ENCODE measurements at places on chromosomes 4 and X. TPM values are rescaled to one million over a fixed set of nuclear protein-coding genes. Genes with fewer than 3 reads are reported as not detected.

- H3K27ac ChIP-seq, result no peak overlapping the region
- no peaks in the 10 kb centered on the region for H3K36me3 ChIP-seq
- no peaks in the 10 kb centered on the region for H3K4me1 ChIP-seq
- H3K27me3 ChIP-seq, result peaks cover 4% of the 10 kb centered on the region
- DNase-seq, result no peak
Observed at GRCh38 chr4:575281-576141, 584 bp downstream of the TMEM271 start.

- H3K4me1 ChIP-seq, result no peaks in the 10 kb centered on the region
- DNase-seq, result no peak
- peaks cover 3% of the 10 kb centered on the region for H3K36me3 ChIP-seq
- no peak overlapping the region for H3K4me3 ChIP-seq
- H3K27me3 ChIP-seq, result no peaks in the 10 kb centered on the region
Observed at GRCh38 chrX:3631196-3631595, 82.3 kb downstream of the PRKX start.

GRCh38 chr4:15037923-15038541 lies 35.8 kb downstream of the CPEB2 start:
- no peak for DNase-seq
- H3K4me3 ChIP-seq, result no peak overlapping the region
- no peaks in the 10 kb centered on the region for H3K4me1 ChIP-seq
- no peak overlapping the region for H3K27ac ChIP-seq
- no peaks in the 10 kb centered on the region for H3K27me3 ChIP-seq

- no peaks in the 10 kb centered on the region for H3K36me3 ChIP-seq
- no peaks in the 10 kb centered on the region for H3K27me3 ChIP-seq
Observed at GRCh38 chr4:70197842-70198241, 2.3 kb downstream of the ODAM start.

DNA sequence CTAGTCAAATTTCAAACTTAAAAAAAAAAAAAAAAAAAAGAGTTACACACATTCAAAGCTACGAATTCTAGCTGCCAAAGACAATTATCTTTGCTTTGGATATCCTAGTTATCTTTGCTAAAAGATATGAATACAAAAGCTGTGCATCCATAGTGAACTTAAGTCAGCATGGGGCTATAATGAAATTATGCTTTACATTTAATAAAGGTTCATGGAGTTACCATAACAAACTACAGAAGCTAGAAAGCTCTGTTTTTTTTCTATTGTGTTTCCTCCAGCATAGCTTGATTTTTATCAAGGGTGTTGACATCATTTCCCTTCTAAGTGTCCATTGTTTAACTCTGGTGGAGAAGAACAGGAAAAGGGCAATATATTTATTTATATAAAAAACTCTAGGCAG lies 234.1 kb downstream of the ANKRD50 start:
- no peak overlapping the region for H3K4me3 ChIP-seq
- no peaks in the 10 kb centered on the region for H3K27me3 ChIP-seq
- H3K27ac ChIP-seq, result no peak overlapping the region
- H3K36me3 ChIP-seq, result no peaks in the 10 kb centered on the region
- no peaks in the 10 kb centered on the region for H3K4me1 ChIP-seq

DNA sequence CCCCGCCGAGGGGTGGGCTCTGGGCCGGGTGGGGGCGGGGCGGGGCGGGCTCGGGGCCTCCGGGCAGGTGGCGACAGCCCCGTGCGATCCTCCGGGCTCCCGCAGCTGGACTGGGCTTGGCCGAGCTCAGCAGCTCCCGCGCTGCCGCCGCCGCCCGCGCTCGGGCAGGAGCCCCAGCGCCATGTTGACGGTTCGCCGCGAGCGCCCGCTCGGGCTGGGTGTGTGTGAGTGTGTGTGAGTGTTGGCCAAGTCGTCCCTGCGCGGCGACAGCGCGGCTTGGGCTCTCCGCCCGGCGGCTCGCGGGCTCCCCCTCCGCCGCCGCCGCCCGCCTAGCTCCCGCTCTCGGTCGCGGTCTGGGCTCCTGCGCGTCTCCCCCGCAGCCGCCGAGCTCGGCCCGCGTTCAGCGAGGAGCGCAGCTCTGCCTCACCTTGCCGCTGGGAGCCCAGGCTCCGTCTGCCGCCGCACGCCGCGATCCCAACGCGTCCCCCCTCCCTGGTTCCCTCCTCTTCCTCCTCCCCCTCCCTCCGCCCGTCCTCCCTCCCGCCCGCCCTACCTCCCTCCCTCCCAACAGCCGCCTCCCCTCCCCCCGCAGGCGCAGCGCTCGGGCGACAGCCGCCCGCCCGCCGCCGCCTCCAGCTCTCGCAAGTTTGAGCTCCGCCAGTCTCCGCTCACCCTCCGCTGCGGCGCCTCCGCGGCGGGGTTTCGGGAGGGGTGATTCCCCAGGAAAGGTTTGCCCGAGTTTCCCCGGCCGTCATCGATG lies at the start of gene BCOR:
Gene BCOR, minus strand, starts transcription at position 455 of the 760 bp plus-strand sequence. CDS start 20,029 bp downstream, outside the sequence.
- peaks cover 20% of the 10 kb centered on the region for H3K4me1 ChIP-seq
- H3K27me3 ChIP-seq, result no peaks in the 10 kb centered on the region
- peak within 1 kb of the TSS; percentile 43 for H3K27ac ChIP-seq
- H3K36me3 ChIP-seq, result no peaks in the 10 kb centered on the region
- DNase-seq, result peak; percentile 61
- peak within 1 kb of the TSS; percentile 51 for H3K4me3 ChIP-seq

Gene IL2
- 173 TPM for total RNA-seq

Gene MAGEB2
- total RNA-seq, result not detected
